ENCODE measurements at places on chromosomes 6 and 20. TPM values are rescaled to one million over a fixed set of nuclear protein-coding genes. Genes with fewer than 3 reads are reported as not detected.

DNA sequence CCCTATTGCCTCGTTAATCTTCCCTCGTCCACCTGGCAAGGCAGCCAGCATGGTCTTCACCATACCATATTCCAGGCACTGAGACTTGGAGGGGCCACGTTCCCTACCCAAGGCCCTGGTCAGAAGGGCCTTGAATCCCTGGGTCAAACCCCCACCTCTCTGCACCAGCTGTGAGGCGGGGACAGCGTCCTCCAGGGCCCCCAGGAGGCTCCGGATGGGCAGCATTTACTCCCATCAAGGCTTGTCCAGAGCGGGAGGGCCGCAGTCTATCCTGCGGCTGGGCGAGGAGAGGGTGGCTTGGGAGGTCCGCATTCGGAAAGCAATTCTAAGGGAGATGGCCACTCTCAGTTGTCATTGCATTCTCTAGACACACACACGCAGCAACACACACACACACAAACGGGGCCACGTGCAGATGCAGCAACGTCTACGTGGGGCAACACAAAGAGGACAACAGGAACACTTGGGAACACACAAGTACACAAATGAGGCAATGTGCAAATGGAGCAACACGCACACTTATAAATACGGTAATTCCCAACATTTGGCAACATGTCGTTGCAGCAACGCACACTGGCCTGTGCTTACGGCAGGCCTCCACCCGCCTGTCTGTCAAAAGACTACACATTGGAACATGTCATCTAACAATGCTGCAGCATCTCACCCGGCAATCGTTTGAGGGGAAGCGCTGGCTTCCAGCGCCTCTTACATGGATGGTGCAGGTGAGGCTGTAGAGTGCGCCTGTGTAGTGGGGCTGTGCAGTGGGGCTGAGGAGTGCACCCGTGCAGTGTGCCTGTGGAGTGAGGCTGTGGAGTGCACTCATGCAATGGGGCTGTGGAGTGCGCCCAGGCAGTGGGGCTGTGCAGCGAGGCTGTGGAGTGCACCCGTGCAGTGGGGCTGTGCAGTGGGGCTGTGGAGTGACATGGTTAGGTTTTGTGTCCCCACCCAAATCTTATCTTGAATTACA lies 12.9 kb upstream of the NTSR1 start:
- DNase-seq: no peak
- no peaks in the 10 kb centered on the region for H3K4me1 ChIP-seq
- no peaks in the 10 kb centered on the region for H3K27me3 ChIP-seq
- no peaks in the 10 kb centered on the region for H3K36me3 ChIP-seq
- no peak overlapping the region for H3K4me3 ChIP-seq
- no peak overlapping the region for H3K27ac ChIP-seq

DNA sequence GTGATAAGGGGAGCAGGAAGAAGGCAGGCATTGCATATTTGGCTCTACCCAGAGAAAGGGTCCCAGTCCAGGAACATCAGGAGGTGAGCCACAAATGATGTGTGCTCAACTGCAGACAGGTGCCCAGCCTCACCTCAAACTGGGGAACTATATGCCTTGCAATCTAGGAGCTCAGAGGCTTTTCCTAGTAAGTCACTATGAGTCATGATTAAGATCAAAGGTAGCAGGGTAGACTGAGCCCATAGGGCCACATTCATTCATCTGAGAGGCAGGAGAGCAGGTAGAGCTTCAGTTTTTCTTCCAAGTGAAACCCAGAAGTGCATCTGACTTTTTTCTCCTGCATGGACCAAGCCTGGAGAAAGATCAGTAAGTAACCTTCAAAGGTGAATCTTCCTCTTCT lies 31.3 kb downstream of the MARCKS start:
- DNase-seq: no peak
- H3K4me3 ChIP-seq: no peak overlapping the region
- no peaks in the 10 kb centered on the region for H3K27me3 ChIP-seq
- H3K27ac ChIP-seq: no peak overlapping the region

GRCh38 chr6:113584767-113585166 lies 272.4 kb upstream of the MARCKS start:
- no peak overlapping the region for H3K27ac ChIP-seq
- H3K4me3 ChIP-seq: no peak overlapping the region
- no peaks in the 10 kb centered on the region for H3K27me3 ChIP-seq
- DNase-seq: no peak
- H3K36me3 ChIP-seq: no peaks in the 10 kb centered on the region

GRCh38 chr6:5638666-5639065 lies 368.1 kb downstream of the NRN1 start:
- no peak overlapping the region for H3K4me3 ChIP-seq
- H3K27me3 ChIP-seq: no peaks in the 10 kb centered on the region
- 0 out of 2 replicates have a peak, but pooled peaks cover 6% of the 10 kb centered on the region for H3K4me1 ChIP-seq
- no peak for DNase-seq
- H3K36me3 ChIP-seq: no peaks in the 10 kb centered on the region
- H3K27ac ChIP-seq: no peak overlapping the region

- no peaks in the 10 kb centered on the region for H3K36me3 ChIP-seq
- no peaks in the 10 kb centered on the region for H3K4me1 ChIP-seq
- H3K27ac ChIP-seq: no peak overlapping the region
- H3K27me3 ChIP-seq: no peaks in the 10 kb centered on the region
Measured at GRCh38 chr6:25727028-25727427, 27.5 kb upstream of the SLC17A4 start.

DNA sequence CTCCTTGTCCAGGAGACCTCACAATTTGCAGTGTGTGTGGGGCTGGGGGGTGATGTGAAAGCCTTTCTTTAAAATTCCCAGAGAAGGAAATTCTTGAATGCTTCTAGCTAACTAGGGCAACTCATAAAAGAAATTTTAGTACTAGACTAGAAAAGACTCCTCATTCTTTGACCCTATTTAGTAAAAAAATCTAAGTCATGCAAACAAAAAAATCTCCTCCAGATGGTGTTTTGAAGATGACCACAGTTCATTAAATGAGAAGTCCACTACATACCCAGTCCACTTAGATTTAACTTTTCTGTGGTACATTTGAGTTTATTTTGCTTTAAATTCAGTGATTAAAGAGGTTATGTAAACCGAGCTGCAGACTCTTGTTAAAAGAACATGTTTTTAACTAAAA lies 67.5 kb downstream of the NDUFAF5 start:
- H3K4me1 ChIP-seq: no peaks in the 10 kb centered on the region
- DNase-seq: no peak
- H3K36me3 ChIP-seq: no peaks in the 10 kb centered on the region
- H3K4me3 ChIP-seq: no peak overlapping the region
- no peaks in the 10 kb centered on the region for H3K27me3 ChIP-seq

GRCh38 chr6:133681891-133682290 lies 207.0 kb upstream of the TCF21 start:
- DNase-seq: peak; percentile 81
- peak overlapping the region; percentile 94 for H3K27ac ChIP-seq
- H3K4me3 ChIP-seq: peak overlapping the region; percentile 33
- no peaks in the 10 kb centered on the region for H3K36me3 ChIP-seq
- peaks cover 44% of the 10 kb centered on the region for H3K4me1 ChIP-seq

GRCh38 chr6:36727505-36728021 lies 29.9 kb downstream of the RAB44 start:
- peaks cover 6% of the 10 kb centered on the region for H3K4me1 ChIP-seq
- no peaks in the 10 kb centered on the region for H3K27me3 ChIP-seq
- no peak for DNase-seq
- no peaks in the 10 kb centered on the region for H3K36me3 ChIP-seq
- H3K4me3 ChIP-seq: no peak overlapping the region

DNA sequence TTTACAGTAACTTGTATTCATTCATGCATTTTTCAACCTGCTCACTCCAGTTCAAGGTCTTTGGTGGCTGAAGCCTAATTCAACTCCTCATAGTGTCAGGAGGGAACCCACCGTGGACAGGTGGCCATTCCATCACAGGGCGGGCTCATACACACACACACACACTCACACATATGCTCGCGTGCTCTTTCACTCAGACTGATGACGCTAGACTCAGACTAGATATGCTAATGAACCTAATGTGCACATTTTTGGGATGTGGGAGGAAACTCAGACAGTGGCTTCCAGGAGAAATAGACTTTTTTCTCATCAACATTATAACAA lies 56.7 kb downstream of the TRIM27 start:
- no peak overlapping the region for H3K27ac ChIP-seq
- DNase-seq: no peak
- peak overlapping the region; percentile 71 for H3K4me3 ChIP-seq
- peaks cover 14% of the 10 kb centered on the region for H3K27me3 ChIP-seq
- peaks cover 16% of the 10 kb centered on the region for H3K4me1 ChIP-seq

DNA sequence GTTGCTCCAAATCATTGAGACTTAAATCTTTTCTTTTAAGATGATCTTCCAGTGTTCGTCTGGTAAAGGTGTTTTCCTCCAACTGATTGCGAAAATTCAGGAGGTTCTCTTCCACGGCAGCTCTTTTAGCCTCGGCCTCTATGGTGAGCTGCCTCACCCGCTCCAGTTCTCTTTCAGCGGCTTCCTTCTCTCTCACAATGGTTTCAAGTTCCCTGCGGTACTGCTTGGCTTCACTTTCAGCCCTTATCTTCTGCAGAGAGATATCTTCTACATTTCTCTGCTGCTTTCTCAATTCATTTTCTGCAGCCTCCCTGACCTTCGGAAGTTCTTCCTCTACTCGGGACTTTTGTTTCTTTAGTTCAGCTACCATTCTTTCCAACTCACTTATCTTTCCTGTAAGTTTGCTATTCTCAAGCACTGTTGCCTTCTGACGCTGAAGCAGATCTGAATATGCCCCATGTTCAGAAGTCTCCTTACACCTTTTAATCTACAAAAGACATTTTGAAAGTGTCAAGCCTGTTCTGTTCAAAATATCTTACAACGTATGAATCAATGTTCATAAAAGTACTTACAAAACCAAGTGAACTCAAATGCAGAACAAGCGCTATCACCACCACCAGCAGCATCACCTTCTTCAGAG lies 22.3 kb downstream of the DST start:
- peaks cover 12% of the 10 kb centered on the region for H3K4me1 ChIP-seq
- H3K36me3 ChIP-seq: peaks cover 45% of the 10 kb centered on the region
- no peak overlapping the region for H3K4me3 ChIP-seq
- no peak for DNase-seq
- H3K27me3 ChIP-seq: no peaks in the 10 kb centered on the region

GRCh38 chr6:33320315-33321181 lies 3.0 kb upstream of the ZBTB22 start:
- peak overlapping the region; percentile 69 for H3K27ac ChIP-seq
- peak overlapping the region; percentile 30 for H3K4me3 ChIP-seq
- peaks cover 14% of the 10 kb centered on the region for H3K36me3 ChIP-seq
- peaks cover 47% of the 10 kb centered on the region for H3K4me1 ChIP-seq
- DNase-seq: peak; percentile 41

DNA sequence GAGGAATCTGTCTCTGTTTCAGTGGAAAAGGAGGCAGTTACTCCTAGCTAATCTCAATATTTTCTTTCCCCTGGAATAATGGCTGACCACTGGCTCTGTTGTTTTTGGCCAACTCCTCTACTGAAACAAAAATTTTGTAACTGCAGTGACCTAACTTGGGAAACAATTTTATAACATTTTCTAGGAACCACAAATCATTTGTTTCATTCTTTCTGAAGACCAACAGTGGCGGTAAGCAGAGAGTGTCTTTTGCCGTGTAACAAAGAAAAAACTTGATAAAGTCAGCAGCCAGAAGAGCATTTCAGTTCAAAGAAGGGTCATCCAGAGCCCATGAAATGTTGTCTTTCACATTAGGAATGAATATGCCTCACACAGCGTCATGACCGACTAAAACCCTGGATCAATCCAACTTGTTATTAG lies 11.8 kb upstream of the BFSP1 start:
- no peaks in the 10 kb centered on the region for H3K27me3 ChIP-seq
- no peaks in the 10 kb centered on the region for H3K36me3 ChIP-seq
- H3K4me1 ChIP-seq: peaks cover 4% of the 10 kb centered on the region
- no peak overlapping the region for H3K27ac ChIP-seq
- DNase-seq: no peak

DNA sequence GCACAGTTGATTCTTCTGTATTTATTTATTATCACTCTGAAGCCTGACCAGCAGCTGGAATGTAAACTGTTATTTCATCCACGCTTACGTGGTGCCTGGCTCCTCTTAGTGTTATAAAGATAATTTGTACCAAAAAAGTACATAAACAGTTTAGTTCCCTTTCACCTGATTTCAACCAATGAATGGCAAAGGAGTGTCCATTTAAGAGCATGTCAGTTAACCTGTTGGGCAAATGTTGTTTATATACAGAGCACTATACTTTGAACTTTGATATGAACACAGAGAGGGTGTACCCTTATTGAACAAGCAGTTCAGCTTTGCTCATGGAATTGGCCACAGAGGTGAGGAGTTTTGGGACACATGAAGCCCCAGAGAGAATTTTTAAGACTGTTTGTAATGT lies 7.2 kb upstream of the CTCFL start:
- no peaks in the 10 kb centered on the region for H3K4me1 ChIP-seq
- H3K27ac ChIP-seq: no peak overlapping the region
- DNase-seq: no peak
- no peaks in the 10 kb centered on the region for H3K36me3 ChIP-seq

- H3K27ac ChIP-seq: no peak overlapping the region
- H3K36me3 ChIP-seq: peaks cover 38% of the 10 kb centered on the region
- no peaks in the 10 kb centered on the region for H3K27me3 ChIP-seq
- peak overlapping the region; percentile 92 for H3K4me3 ChIP-seq
Measured at GRCh38 chr20:56391037-56391436, 978 bp downstream of the AURKA start.

DNA sequence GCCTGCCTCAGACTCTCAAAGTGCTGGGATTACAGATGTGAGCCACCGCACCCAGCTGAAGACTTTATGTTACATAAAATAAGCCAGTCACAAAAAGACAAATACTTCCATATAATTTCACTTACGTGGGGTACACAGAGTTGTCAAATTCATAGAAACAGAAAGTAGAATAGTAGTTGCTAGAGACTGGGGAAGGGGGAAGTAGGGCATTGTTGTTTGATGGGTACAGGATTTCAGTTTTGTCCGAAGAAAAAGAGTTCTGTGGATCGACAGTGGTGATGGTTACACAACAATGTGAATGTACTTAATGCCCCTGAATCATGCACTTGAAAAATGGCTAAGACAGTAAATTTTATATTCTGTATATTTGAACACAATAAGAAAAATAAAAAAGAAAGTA lies 41.6 kb upstream of the ANKEF1 start:
- no peak for DNase-seq
- no peaks in the 10 kb centered on the region for H3K4me1 ChIP-seq
- no peak overlapping the region for H3K27ac ChIP-seq
- H3K36me3 ChIP-seq: no peaks in the 10 kb centered on the region

DNA sequence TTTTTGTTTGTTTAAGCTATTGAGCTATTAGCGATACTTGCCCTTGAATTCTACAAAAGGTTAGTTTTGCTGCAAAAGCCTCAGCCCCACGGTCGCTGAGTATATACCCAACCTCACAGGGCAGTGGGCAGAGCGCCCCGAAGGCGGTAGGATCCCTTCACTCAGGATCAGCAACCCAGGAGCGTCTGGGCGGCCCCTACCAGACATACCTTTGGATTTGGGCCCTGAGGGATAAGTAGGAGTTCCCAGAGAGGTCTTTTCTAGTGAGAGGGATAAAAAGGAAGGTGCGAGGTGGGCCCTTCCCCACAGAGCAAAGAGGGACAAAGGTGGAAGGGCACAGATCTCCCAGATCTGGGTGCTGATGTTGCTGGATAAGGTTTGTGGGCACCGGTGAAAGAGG lies 6.1 kb downstream of the SASH1 start:
- no peak overlapping the region for H3K27ac ChIP-seq
- peak overlapping the region; percentile 31 for H3K4me3 ChIP-seq
- no peaks in the 10 kb centered on the region for H3K36me3 ChIP-seq
- DNase-seq: no peak
- peaks cover 5% of the 10 kb centered on the region for H3K27me3 ChIP-seq

VSTM2L gene
- total RNA-seq: 1.9 TPM

PACRG gene
- total RNA-seq: 1.7 TPM

FAM162B gene
- 6.3 TPM for total RNA-seq

CLPSL1 gene
- not detected for total RNA-seq

ZBP1 gene
- not detected for total RNA-seq

XKR7 gene
- total RNA-seq: 3.9 TPM

COL19A1 gene
- not detected for total RNA-seq

TRIM15 gene
- total RNA-seq: 1.0 TPM

DEF6 gene
- total RNA-seq: 5.7 TPM

Data from GM23338 (cell line).